AML-193 (cell line): ENCODE measurements at places on chromosomes 6 and 20.
A peak's percentile ranks its signal among the peaks of the same experiment; 100 is the strongest.

- DNase-seq = no peak
Measured at GRCh38 chr20:54950304-54950703, 474.9 kb downstream of the DOK5 start.

- peak; percentile 77 for DNase-seq
Measured at GRCh38 chr6:90286884-90287488, 9.7 kb downstream of the BACH2 start.

GRCh38 chr6:1524040-1524480, 85.7 kb upstream of the FOXC1 start:
- peak; percentile 75 for DNase-seq

GRCh38 chr20:36506253-36506652, 35.1 kb upstream of the MYL9 start:
- peak; percentile 43 for DNase-seq

DNA sequence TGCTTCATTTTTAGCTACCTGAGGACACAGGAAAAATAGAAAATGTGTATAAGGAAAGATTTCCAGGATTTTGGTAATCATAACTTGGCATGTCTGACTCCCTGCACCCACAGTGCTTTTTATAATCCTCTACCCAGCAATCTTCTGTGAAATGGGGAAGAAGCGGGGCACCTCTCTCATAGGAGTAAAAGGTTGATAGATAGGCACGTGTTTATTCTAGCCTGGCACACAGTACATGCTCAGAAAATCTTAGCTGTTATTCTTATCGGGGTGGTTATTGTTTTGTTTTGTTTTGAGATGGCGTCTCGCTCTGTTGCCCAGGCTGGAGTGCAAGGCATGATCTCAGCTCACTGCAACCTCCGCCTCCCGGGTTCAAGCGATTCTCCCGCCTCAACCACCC, 87.7 kb upstream of the SALL4 start:
- no peak for DNase-seq

DNA sequence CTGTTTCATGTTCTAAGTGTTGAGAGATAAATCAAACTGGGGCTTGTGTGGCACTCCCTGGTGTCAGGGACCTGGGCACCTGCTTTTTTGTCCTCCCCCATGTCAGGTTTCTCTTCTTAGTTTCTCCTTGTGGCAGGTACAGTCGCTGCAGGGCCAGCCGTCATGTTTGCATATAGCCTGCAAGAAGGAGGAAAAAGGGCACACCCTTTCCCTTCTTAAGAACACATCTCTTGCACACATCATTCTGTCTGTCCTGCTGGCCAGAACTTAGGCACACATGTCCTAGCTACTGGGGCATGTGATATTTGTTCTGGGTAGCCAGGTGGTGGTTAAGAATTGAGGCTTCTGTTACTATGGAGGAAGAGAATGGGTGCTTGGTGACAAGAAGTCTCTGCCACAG, 27.9 kb downstream of the CDC5L start:
- no peak for DNase-seq

- DNase-seq = no peak
Measured at GRCh38 chr6:83151114-83151513, 42.0 kb downstream of the PGM3 start.

- no peak for DNase-seq
Measured at GRCh38 chr20:31857861-31858759, 12.2 kb downstream of the DUSP15 start.

GRCh38 chr6:47169785-47170616, 127.9 kb upstream of the ADGRF1 start:
- DNase-seq = no peak

DNA sequence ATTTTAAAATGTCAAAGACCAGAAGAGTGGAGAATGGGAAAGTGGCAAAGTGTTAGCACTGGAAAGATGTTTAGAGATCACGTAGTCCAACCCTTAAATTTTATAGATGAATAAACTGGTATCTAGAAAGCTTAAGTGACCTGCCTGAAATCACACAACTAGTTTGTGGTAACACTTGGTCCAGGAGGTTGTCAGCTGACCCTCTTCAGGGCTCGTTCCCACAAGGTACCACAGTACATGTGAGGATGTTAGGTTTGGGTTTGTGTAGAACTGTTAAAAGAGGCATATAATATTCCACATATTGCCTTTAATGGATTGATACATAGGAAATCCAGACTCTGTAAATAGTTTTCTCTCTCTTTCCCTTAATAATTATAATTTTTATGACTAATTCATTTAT, 39.1 kb downstream of the ENPP1 start:
- DNase-seq = no peak

GRCh38 chr6:12962987-12963386, 246.4 kb downstream of the PHACTR1 start:
- peak; percentile 91 for DNase-seq

GRCh38 chr20:41290804-41291389, 26.6 kb downstream of the ZHX3 start:
- peak; percentile 83 for DNase-seq

- peak; percentile 80 for DNase-seq
Measured at GRCh38 chr6:135506270-135506997, 8.9 kb upstream of the AHI1 start.

- DNase-seq = no peak
Measured at GRCh38 chr6:11423667-11424066, 113.9 kb upstream of the TMEM170B start.

- DNase-seq = no peak
Measured at GRCh38 chr20:23132293-23132929, 46.3 kb upstream of the CD93 start.

GRCh38 chr6:21396313-21396712, 197.2 kb upstream of the SOX4 start:
- DNase-seq = no peak

GRCh38 chr6:44439270-44440045, 52.0 kb downstream of the CDC5L start:
- no peak for DNase-seq

GRCh38 chr6:90397929-90398674, 101.5 kb upstream of the BACH2 start:
- DNase-seq = no peak

DNA sequence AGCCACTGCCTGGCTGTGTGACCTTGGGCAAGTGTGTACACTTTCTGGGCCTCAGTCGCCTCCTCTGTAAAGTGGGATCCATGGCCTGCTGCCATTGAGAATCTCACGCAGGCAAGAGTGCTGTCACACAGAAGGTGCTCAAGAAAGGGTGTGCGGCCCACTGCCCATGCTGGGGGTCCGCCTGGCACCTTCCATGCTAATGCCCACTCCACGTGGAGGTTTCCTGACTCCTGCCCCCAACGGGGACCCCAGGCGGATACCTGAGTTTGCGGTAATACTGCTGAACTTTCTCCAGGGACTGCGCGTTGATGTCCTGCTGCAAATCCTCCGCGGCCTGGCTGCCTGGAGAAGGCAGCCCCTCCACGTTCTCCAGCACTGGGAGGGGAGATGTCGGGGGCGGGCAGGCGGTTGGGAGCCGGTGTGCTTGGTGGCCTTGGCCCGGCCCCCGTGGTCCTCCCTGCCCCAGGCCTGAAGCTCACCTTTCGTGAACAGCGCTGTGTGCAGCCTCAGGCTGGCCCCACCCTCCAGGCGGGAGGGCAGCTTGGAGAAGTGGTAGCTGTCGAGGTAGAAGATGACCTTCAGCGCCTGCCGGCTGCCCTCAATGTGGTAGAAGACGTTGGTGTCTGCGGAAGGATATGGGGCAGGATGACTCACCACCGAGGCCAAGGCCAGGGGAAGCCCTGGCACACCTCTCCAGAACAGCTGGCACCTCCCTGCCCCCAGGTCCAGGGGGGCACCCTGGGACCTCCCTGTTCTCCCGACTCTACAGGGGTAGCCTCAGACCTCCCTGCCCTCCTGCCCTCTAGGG, 195.6 kb downstream of the PREX1 start:
- no peak for DNase-seq

- peak; percentile 92 for DNase-seq
Measured at GRCh38 chr6:137731960-137732616, 135.0 kb upstream of the TNFAIP3 start.

DNA sequence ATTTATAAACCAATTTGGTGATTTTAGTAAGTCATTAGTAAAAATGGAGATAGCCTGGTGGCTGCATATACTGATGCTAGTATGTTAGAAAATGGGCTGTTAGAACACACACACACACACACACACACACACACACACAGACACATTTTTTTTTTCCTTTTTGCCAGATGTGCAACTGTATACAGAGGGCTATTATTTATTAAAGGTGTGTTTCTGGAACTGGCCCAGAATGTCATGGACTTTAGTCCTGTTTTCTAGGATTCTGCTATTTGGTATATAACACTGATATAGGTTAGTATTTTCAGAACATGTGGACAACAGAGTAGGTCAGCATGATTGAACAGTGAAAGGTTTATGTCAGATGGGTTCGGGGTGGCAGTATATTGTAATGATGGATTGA, 12.4 kb downstream of the MYO6 start:
- no peak for DNase-seq

DNA sequence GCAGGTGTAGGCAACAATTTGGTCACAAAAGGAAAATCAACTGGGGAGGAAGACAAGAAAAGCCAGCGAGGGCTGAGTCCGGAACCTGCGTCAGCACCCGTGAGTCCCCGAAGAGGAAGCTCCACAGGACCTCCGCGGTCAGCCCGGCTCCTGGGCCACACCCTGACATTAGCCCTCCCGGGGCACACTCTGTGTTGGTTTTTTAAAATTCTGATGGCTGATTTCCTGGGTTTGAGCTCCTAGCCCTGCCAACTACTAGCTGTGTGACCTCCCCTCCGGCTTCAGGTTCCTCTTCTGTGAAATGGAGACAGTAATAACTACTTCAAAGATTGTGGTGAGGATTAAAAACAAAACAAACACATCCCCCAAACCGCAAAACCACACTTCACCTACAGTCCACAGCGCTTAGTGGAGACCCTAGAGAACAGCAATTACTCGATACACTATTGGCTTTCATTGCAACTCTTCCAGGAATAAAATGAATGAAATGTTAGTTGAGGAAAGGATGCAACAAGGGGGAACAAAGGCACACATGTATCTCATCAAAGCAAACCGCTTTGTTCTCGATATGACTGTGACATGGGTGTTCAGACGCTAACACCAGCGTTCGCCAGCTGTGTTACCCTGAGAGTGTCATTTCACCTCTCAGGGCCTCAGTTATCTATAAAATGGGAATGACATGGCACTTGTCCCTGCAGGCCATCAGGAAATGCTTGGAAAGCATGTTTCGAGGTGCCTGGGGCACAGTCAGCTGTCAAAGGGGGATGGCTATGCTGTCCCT, 985 bp downstream of the ZBP1 start:
- DNase-seq = peak; percentile 37

DNA sequence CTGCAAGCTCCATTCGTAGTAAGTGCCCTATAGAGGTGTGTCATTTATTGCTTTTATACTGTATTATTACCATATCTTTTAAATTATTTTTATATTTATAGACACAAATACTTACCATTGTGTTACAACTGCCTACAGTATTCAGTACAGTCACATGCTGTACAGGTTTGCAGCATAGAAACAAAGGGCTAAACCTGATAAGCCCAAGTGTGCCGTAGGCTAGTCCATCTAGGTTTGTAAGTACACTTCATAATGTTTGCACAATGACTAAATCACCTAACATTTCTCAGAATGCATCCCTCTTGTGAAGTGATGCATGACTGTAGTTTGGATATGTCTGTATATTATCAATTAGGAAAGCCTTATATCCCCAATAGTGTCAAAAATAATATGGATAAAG, 122.8 kb downstream of the CLVS2 start:
- no peak for DNase-seq

GRCh38 chr6:163192591-163192990, 221.9 kb upstream of the QKI start:
- no peak for DNase-seq

GRCh38 chr20:2872459-2873009, 747 bp upstream of the PTPRA start:
- peak; percentile 41 for DNase-seq

DNA sequence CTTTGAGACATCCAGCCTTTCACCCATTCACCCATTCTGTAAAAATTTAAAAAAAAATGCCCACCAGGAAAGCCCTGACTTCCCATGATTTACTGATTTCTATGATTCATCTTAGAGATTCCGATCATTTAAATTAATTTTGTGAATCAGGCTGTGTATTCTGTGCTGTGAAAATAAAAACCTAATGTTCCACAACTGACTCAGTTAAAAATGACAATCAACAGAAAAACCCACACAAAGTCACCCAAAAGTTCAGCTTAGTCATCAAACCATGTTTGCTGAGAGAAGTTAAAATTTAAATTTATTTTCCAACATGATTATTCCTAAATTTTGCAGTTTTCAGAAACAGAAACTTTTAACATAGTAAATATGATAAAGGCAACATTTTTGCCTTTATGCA, 509.9 kb downstream of the TENT5A start:
- DNase-seq = no peak

- peak; percentile 48 for DNase-seq
Measured at GRCh38 chr6:35294308-35294945, 3.2 kb upstream of the DEF6 start.

- DNase-seq = no peak
Measured at GRCh38 chr6:114888241-114888640, 545.4 kb upstream of the HS3ST5 start.

DNA sequence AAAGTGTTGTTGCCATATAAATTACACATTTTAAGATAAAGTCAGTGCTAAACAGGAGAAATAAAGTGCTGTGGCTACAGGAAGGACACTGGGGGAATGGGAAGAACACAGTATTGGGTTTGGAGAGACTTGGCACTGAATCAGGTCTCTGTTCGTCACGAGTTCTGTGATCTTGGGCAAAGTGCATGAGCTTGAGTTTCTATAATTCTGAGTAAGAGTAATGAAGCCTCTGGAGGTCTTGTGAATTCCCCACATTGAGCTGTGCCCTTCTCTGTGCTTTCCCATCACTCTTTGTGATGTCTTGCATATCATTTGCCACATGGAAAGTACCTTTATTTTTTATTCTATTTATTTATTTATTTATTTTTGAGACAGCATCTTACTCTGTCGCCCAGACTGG, 16.8 kb upstream of the EEF1A1 start:
- DNase-seq = no peak

DNA sequence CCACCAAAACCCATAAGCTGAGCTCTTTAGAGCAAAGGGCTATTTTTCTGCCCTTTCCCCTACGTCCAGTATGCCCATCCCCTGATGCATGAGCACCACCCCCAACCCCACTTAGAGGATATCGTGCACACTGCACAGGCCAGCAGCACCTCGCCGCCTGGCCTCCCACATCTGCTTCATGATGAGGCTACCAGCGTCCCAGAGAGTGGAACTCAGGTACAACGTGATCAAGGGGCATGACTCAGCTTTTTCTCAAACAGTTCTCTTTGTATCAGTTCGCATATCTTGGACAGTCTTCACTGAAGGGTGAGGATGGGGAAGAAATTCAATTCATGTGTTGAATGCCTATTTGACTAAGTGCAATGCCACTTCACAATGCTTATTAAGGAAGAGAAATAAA, 81.9 kb upstream of the QKI start:
- DNase-seq = no peak

DNA sequence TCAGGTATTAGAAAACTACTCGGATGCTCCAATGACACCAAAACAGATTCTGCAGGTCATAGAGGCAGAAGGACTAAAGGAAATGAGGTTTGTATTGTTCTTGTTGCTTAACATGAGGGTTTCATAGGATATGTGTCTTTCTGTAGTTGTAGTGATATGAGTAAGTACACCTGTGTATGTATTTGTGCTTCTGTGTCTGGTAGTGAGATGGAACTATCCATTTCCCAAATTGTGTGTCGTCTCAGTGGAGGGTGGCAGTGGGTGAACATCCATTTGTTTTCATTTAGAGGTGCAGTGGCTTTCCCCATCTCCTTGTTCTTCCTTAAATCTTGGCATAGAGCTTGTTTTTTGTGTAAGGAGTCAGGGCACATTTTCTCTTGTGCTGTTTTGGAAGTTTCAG, 8.2 kb downstream of the ASXL1 start:
- DNase-seq = no peak
